ENCODE measurements at places on chromosomes 11 and 22.

DNA sequence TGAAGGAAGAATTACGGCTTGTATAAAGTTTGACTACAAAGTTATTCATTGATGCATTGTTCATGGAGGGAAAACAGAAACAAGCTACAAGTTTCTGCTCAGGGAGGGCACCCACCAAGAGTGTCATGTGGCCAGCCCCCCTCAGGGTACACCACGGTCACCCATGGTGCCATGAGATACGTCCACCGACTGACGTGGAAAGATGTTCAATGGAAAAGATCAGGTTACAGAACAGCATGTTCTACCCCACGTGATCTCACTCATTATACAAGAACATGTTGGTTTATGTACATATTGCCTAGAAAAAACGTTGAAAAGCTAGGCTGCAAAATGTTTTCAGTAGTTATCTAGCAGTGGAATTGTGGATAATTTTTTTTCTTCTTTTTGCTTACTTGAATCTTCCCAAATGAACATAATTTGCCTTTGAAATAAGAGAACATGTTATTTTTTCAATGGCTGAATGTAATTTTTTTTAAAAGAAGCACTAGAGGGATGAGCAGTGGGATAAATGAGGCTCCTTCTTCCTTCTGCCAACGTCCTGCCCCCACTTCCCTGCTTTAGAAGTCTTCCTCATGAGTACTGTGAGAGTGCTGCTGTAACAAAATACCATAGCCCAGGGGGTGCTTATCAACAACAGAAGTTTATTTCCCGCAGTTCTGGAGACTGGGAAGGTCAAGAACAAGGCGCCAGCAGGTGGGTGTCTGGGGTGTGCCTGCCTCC lies 22.5 kb downstream of the RCN1 start:
- no peak for DNase-seq

- no peak for DNase-seq
These were observed 7.8 kb downstream of the OR8K5 start for GRCh38 chr11:56152333-56152732.

- DNase-seq, result no peak
These were observed 25.8 kb downstream of the MRGPRD start for GRCh38 chr11:68954836-68955606.

DNA sequence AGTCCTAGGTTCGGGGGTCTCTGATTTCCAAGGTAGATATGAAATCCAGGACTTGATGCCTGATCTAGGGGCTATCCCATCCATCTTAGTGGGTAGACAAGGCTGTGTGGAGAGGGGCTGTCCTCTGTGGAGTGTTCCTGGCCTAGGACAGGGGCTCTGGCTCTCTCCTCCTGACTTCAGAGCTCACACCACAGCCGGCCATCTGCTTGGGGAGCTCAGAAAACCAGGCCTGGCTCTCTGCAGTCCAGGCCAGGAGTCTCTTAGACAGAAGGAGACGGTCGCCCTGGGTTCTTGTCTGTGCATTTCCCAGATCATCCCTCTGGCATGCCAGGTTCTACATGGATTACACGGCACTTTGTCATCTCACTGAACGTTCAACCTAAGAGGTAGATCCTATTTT lies 17.9 kb downstream of the TUB start:
- no peak for DNase-seq

DNA sequence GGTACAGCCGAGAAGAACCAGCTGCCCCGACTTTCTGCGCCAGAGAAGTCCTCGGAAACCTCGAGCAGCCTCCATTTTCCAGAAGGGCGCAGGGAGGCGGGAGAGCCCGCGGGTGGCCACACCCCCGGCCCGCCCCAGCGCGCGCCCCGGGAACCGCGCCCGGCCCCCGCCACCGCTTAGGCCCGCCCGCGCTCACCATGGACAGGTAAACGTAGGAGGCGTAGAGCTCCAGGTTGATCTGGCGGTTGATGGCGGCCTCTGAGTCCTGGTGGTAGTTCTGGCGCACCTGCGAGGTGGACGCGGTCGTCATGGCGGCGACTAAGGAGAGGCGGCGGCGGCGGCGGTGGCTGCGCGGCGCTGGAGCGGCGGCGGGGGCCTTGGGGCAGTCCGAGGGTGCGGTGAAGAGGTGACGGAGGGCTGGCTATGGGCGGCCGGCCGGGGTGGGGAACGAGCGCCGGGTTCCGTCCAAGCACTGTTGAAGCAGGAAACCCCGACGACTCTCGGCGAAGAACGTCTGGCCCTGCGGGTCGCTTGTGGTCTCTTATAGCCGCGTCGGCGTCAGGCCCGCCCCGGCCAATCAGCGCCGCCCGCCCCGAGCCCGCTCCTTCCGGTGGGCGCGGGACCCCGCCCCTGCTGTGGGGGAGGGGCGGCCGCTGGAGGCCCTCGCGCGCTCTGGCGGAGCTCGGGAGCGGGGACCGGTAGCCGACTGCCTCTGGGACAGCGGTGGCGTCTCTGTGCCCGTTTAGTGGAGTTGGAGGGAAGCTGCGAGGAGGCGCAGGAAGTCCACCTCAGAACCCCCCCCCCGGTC lies at the start of gene FTH1:
FTH1 (minus strand) TSS at position 519 of the 808 bp plus-strand sequence; CDS start at position 310, 209 bp downstream.
- DNase-seq, result peak; percentile 96

DNA sequence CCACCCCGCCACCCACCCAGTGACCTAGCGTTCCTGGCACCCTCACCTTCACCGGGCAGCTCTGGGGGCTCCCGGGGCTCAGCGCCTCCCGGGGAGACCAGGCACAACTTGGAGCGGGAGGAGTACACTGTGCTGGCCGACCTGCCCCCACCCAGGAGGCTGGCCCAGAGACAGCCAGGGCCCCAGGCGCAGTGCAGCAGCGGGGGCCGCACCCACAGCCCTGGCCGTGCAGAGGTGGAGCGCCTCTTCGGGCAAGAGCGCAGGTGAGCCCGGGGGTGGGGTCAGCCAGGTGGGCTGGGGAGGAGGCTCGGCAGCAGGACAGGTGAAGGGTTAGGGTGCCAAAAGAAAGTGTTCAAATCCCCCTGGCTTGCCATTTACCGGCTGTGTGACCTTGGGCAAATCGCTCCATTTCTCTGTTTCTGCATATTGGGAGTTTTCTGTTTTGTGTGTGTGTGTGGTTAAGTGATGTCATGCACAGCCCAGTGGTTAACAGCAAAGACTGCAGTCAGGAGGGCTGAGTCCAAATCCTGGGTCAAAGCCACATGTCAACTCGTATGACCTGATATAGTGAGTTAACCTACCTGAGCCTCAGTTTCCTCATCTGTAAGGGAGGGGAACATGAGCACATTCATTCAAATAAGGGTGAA lies 29.5 kb downstream of the TRIOBP start:
- DNase-seq, result no peak

DNA sequence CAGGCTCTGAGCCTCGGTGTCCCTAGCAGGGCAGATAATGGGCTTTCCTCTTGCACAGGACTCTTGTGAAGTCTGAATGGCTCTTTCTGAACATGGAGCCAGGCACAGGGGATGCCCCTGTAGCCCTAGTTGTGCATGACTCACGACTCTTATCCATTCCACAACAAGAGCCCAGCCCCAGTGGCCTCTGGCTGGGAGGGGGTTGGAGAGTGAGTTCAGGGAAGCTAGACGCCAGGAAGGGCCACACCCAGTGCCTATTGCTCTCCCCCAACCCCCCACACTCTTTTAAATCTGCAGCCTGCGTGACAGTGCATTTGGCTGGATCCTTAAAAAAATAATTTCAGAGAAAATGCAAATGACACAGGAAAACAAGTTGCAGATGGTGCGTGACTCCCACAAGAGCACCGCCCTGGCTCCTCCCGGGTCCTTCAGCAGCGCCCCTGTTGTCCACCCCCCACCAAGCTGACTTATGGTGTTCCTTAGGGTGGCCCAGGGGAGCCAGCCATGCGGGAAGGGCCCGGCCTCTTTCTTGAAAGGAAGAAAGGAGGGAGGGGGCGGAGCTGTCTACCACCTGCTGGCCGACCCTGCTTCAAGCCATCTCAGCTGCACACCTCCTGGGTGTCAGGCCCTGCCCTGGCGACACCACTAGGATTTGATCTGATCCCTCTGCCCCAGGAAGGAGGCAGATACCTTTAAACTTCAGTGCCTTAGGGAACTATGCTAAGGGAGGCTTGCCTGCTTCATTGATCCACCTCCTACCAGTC lies 74.7 kb downstream of the MN1 start:
- no peak for DNase-seq

- DNase-seq, result no peak
These were observed 167.4 kb downstream of the BRD1 start for GRCh38 chr22:49660321-49660720.

GRCh38 chr22:41989246-41989645 lies 9.3 kb upstream of the WBP2NL start:
- no peak for DNase-seq

DNA sequence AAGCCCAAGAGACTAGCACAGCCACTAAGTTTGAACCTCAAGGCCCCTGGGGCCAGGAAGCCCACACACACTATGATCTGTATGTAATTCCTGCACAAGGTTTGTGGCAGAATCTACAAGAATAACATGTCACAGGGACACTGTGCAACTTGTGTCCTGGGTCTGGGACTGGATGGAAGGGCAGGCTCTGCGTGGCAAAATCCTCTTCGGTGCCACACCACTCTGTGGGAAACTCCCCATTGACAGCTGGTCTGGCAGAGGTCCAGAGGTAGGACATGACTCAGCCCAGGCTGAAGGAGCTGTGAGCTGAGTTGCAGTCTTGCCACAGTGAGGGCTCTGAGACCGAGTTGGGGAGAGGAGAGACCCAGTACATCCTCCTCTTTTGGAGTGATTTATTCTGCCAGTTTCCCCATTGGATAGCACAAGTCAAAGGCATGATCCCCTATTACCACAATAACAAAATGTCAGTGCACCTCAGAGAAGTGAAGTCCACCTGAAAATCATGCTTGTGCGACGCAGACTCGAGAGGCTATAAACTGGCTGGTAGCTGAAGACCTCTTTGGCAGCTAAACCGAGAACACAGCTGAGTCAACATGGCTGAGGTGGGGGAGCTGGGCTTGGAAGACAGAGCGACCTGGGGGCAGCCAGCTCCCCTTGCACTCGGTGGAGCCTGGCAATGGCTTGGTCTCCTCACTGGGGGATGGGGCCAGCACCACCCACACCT lies 23.3 kb upstream of the SERPIND1 start:
- peak; percentile 68 for DNase-seq

All from dorsolateral prefrontal cortex (tissue), 122 donors.